HepG2 (cell line): ENCODE measurements at places on chromosomes 12 and 14. TPM values are rescaled to one million over a fixed set of nuclear protein-coding genes. Genes with fewer than 3 reads are reported as not detected.

DNA sequence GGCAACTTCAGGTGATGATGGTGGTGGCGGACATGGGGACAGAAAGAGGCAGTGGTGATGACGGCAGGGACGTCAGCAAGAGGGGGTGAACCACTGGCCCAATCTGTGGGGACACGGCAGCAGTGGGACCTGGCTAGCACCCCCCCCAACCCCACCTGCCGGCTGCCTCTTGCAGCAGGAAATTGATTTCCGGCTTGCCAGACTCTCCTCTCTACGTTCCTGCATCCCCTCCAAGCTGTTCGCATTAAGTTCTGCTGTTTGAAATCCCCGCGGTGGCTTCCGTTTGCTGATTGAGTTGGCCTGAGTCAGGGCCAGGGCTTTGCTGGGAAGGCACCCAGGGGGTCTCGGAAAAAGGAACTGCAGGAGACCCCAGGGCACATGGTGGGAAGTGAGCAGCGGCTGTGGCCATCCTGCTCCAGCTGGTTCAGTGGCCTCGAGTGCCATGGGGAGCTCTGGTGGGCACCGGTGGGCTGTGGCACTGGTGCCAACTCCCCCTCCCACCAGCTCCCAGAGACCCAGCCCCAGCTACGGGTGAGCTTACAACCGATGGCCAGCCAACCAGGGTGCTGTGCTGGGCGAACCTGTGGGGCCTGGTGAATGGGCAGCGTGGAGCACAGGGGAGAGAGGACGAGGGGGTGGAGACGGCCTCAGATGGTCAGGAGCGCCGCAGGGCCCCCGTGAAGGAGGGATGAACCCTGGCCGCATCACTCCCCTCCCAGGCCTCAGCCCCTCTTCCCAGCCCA lies 14.6 kb upstream of the NUDT14 start:
- peaks cover 81% of the 10 kb centered on the region for H3K27me3 ChIP-seq
- no peak overlapping the region for H3K27ac ChIP-seq
- peak overlapping the region; percentile 55; the same call in 1 of the 2 replicates for H3K4me3 ChIP-seq
- peaks cover 37% of the 10 kb centered on the region for H3K4me1 ChIP-seq
- H3K36me3 ChIP-seq, result no peaks in the 10 kb centered on the region

DNA sequence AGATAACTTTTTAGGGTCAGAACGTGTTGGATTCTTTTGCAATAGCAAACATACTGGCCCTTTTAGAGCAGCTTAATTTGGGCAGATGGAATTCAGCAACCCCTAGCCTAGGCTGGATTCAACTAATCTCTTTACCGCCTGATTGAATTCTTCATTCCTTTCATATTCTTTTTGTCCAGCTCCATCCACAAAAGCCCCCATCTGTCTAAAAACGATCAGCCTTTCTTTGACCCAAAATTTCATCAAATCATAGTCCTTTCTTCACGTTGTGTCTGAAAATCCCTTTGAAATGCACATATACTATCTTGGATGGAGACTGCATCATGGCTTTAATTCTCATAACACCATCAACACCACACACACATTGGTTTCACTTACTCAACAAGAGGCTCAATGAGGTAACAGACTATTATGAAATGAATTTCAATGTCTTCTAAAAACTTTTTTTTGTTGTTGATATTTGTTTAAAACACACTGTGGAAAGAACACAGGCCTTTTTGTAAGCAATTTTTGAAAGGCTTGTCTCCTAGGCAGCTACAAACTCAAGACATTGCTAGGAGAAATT lies 128.0 kb upstream of the EEA1 start:
- H3K27me3 ChIP-seq, result no peaks in the 10 kb centered on the region
- DNase-seq, result no peak
- no peak overlapping the region for H3K27ac ChIP-seq
- peaks cover 16% of the 10 kb centered on the region for H3K4me1 ChIP-seq
- H3K36me3 ChIP-seq, result no peaks in the 10 kb centered on the region
- no peak overlapping the region for H3K4me3 ChIP-seq

DNA sequence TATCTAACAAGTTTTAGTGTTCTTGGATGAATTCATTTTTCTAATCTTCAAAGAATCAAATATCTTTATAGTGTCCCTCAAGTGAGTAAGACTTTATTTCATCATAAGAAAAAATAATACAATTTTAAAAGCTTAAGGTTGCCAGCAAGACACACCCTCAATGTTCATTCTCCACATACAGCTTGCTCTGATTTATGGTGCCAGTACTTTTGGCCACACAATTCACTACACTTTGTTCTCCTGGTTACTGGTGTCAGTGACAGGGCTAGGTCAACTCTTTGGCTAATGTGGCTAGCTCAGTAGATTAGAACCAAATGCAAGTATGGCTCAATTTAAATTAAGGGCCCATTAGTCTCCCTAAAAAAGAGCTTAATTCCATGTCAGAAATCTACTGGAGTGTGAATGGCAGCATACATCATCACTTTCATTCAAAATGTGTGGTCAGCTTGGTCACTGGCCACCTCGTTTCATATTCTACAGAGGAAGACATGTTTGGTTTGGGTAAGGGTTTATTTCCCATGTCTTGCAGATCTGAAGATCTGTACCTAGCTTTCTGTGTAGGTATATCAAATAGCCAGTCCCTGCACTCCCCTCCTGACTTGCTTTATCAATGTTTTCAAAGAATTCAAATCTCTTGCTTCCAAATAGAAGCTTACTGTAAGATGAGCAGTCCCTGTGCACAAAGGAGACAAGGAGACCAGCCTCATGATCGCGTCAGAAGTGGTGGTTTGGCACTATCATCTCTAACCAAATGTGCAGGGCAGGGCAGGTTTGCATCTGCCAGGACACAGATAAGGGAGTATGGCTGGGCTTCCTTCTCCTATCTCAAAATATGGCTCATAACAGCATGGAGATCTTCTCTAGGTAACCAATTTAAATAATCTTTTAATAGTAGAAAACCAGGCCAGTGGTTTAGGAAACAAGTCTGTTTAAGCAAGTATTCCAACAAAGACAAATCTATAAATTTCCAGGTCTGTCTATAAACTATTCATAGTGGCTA lies 31.3 kb downstream of the HECTD4 start:
- H3K27ac ChIP-seq, result no peak overlapping the region
- no peaks in the 10 kb centered on the region for H3K4me1 ChIP-seq
- DNase-seq, result no peak
- no peaks in the 10 kb centered on the region for H3K36me3 ChIP-seq
- no peak overlapping the region for H3K4me3 ChIP-seq

DNA sequence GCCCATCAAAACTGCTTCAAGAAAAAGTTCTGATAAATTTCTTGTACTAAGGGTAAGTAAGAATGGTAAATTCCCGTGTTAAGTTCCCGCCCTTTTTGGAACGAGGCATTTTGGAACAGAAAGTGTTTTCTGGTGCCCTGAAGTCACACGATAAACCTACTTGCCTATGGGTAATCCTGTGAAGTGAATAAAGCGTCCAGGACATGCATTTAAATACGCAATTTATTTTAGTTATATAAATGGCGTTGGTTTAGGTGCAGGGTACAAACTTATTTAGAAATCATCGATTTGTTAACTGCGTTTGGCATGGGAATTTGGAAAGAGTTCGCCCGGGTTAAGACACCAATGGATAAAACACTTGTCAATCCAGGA lies 715 bp upstream of the RAP1B start:
- H3K36me3 ChIP-seq, result no peaks in the 10 kb centered on the region
- DNase-seq, result no peak
- peak overlapping the region; percentile 87 for H3K27ac ChIP-seq
- peak overlapping the region; percentile 83 for H3K4me3 ChIP-seq

DNA sequence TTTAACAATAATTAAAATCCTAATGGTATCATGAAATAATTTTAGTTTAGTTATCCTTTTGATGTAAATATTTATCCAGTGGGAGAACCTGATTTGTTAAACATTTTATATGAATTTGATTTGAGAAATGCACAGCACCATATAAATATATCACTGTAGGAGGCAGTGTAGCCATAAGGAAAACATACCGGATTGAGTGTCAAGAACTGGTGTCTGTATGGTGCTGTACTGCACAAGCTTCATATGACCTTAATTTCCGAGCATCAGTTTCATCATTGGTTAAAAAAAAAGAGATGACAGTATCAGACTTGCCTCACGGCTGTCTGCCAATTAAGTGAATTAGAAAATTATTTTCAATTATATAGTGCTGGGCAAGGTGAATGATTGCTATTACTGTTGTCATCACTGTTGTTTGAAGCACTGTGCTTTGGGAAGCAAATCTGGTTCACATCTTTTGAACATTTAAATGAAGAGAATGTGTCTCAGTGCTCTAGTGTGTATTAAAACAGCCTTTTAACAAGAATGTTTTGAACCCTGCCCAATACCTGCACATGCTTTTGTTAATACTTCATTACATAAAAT lies 72.1 kb downstream of the TMTC2 start:
- no peak for DNase-seq
- H3K27ac ChIP-seq, result no peak overlapping the region
- no peak overlapping the region for H3K4me3 ChIP-seq
- H3K4me1 ChIP-seq, result no peaks in the 10 kb centered on the region
- no peaks in the 10 kb centered on the region for H3K36me3 ChIP-seq

- H3K4me1 ChIP-seq, result no peaks in the 10 kb centered on the region
- no peak for DNase-seq
- peaks cover 31% of the 10 kb centered on the region; the same call in 2 of the 3 replicates for H3K27me3 ChIP-seq
- H3K4me3 ChIP-seq, result no peak overlapping the region
Observed at GRCh38 chr14:104315625-104316024, 177.2 kb downstream of the KIF26A start.

- no peaks in the 10 kb centered on the region for H3K27me3 ChIP-seq
- H3K36me3 ChIP-seq, result peaks cover 3% of the 10 kb centered on the region; the same call in 1 of the 2 replicates
- H3K4me1 ChIP-seq, result peaks cover 34% of the 10 kb centered on the region
- H3K4me3 ChIP-seq, result no peak overlapping the region
- H3K27ac ChIP-seq, result no peak overlapping the region
Observed at GRCh38 chr14:89504091-89504490, 87.1 kb upstream of the FOXN3 start.

DNA sequence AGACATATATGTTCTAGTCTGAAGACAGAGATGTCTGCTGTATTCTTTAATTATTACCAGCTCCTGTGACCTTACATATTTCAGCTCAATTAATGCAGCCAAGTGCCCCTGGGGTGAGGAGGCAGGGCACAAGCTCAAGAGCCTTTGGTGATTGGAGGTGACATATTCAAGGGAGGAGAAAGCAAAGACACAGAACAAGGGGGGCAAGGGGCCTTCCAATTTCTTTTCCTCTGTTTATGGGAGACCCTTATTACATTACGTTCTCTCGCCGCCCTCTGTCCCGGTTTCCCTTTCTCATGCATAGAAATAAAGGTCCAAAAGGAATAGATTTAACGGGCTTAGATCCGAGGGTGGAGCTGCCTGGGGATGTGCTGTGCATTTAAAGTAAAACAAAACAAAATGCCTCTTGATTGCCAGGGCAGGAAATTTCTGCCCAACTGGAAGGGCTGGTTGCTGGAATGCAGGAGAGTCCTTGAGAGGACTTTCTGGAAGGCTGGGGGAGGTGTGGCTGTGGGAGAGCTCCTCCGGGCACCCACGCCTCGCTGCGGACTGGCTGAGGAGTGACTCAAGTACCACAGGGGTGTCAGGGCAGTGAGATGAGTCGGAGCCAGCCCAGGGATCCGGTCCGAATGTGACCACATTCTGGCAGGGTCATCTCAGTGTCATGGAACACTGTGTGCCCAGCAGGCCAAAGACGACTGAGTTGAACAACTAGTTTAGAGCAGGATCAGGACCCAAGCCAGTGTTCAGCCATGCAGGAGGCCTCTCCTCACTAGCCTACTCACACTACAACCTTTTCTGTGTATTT lies 32.1 kb upstream of the GSG1 start:
- DNase-seq, result no peak
- H3K4me1 ChIP-seq, result no peaks in the 10 kb centered on the region
- peaks cover 3% of the 10 kb centered on the region; the same call in 1 of the 3 replicates for H3K27me3 ChIP-seq
- H3K27ac ChIP-seq, result no peak overlapping the region

GRCh38 chr12:60191676-60192359 lies 596.0 kb downstream of the SLC16A7 start:
- DNase-seq, result no peak
- no peaks in the 10 kb centered on the region for H3K36me3 ChIP-seq
- H3K4me1 ChIP-seq, result no peaks in the 10 kb centered on the region
- H3K27ac ChIP-seq, result no peak overlapping the region
- no peaks in the 10 kb centered on the region; the same call in 1 of the 2 replicates for H3K27me3 ChIP-seq

DNA sequence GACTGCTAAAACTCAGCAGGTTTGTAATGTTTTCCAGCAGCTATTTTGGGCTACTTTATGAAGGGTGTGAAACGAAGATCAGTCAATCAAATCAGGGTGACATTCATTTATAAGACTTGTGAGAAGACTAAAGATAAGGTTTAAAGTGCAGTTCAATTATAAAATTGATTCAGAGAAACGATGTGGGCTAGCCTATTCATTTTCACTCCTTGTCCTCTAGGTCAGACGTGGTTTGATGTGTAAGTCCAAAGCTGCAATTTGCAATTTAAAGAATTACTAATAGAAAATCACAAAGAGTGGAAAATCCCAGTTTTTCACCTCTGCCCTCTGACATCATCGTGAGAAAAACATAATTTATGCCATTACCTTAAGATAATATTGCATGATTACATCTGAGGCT lies 243.5 kb upstream of the NOVA1 start:
- H3K4me3 ChIP-seq, result no peak overlapping the region
- no peaks in the 10 kb centered on the region for H3K36me3 ChIP-seq
- H3K4me1 ChIP-seq, result no peaks in the 10 kb centered on the region
- no peaks in the 10 kb centered on the region for H3K27me3 ChIP-seq
- DNase-seq, result no peak

- H3K27ac ChIP-seq, result no peak overlapping the region
- H3K4me1 ChIP-seq, result peaks cover 30% of the 10 kb centered on the region
- no peak for DNase-seq
- H3K27me3 ChIP-seq, result no peaks in the 10 kb centered on the region
Observed at GRCh38 chr12:94998326-94998725, 5.2 kb downstream of the NDUFA12 start.

GRCh38 chr12:49327368-49327767 lies 4.3 kb downstream of the TROAP start:
- peaks cover 22% of the 10 kb centered on the region for H3K4me1 ChIP-seq
- peaks cover 4% of the 10 kb centered on the region; the same call in 1 of the 3 replicates for H3K27me3 ChIP-seq
- peaks cover 43% of the 10 kb centered on the region for H3K36me3 ChIP-seq

DNA sequence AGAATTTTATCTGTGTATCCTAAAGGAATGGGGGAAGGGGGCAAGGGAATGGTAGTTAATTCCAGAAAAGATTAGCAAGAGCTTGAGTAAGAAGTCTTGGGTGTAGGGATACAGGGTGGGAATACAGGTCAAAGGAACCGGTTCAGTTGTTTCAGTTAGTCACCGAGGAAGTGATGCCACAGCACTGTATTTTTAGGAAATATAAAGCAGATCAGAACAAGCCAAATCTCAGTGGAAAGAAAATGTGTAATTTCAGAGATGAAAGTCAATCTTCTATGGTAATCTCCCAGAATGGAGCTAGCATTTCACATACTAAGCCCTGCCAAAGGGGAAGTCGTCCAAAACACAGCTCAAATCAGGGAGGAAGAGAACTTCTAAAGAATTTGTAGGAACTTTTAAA lies 4.7 kb upstream of the TUBA1C start:
- DNase-seq, result no peak
- H3K4me1 ChIP-seq, result peaks cover 45% of the 10 kb centered on the region
- no peaks in the 10 kb centered on the region for H3K27me3 ChIP-seq
- no peak overlapping the region for H3K4me3 ChIP-seq
- H3K36me3 ChIP-seq, result no peaks in the 10 kb centered on the region
- H3K27ac ChIP-seq, result no peak overlapping the region

GRCh38 chr12:52044292-52044983 lies 6.8 kb upstream of the NR4A1 start:
- no peaks in the 10 kb centered on the region for H3K36me3 ChIP-seq
- no peak for DNase-seq
- H3K27ac ChIP-seq, result no peak overlapping the region
- no peak overlapping the region for H3K4me3 ChIP-seq
- peaks cover 77% of the 10 kb centered on the region for H3K4me1 ChIP-seq

Gene SLC4A8
- total RNA-seq, result 0.07 TPM in 1 of 2 replicates, not detected in the other

Gene TEX52
- total RNA-seq, result 0.17 TPM in 1 of 2 replicates, not detected in the other

Gene ZBTB25
- 3.0 and 3.5 TPM in 2 replicates for total RNA-seq
